ENCODE measurements at places on chromosomes 16 and 17.

- DNase-seq = no peak
Observed at GRCh38 chr16:29943846-29944799, 17.8 kb upstream of the TMEM219 start.

- no peak for DNase-seq
Observed at GRCh38 chr17:78534492-78535272, 42.5 kb downstream of the DNAH17 start.

- no peak for DNase-seq
Observed at GRCh38 chr16:64365448-64365931, 756.4 kb downstream of the CDH11 start.

DNA sequence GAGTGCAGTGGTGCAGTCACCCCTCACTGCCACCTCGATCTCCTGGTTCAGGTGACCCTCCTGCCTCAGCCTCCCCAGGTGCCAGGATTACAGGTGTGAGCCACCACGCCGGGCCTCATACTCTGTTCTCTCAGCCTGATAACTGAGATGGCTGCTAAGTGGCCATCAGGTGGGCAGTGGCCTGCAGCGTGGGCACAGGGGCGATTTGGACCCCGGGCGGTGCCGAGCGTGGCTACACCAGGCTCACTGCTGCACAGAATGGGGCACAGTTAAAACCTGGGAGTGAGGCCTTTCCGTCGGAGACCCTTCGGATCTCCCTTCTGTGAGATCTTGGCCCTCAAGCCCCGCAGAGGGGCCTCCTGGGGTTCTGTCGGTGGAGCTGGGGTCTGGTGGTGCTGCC lies 11.5 kb downstream of the CACNA1H start:
- no peak for DNase-seq

GRCh38 chr17:42000413-42001133 lies 16.7 kb downstream of the DNAJC7 start:
- no peak for DNase-seq

DNA sequence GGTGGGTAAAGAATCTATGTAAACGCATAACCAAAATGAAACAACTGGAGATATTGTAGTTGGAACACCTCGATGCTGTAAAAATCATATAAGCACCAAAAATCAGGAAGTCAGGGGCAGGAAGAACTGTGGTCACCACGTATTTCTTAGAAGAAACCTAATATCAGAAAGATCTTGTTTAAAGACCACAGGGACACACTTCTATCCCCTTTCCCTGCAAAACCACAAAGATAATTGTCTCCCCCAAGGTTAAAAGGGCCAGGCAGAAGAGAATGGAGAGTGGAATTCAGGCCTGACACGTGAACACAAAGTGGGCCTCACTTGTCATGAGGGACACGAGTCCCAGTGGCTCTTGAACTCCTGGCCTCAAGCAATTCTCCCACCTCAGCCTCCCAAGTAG lies 68.1 kb downstream of the GSG1L start:
- no peak for DNase-seq

DNA sequence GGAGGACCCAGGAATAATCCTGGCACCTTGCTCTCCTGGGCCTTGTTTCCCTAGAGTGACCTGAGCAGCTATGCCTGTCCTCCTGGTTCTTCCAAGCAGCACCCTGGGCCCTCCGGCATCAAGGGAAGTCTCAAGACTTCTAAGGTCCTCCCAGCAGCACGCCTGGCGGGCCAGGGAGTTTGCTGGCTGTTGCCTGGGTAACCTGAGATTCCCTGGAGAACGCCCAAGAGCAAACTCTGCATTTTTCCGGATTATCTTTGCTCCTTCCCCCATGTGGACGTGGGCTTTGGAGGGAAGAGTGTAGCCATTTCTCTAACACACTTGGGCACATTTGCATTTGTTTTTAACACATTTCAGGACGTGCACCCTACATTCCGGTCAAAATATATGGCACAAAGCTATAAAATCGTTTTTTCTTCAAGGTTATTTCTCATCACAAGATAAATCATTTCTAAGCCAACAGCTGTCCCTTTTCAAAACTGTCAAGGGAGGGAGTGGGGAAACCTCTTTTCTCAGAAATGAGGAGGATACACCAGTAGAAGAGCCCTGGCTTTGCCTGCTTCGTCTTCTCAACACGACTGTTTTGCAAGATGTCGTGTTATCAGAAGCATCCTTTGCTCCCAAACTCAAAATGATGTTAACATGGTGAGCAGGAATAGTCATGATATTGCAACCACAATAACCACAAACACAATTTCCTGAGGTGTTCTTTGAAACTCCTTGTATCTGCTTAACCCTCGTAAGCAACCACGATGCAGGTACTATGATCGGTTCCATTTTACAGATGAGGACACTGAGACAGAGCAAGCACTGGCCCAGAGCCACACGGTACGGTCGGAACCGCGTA lies 116.5 kb downstream of the ADCY9 start:
- DNase-seq = no peak

- no peak for DNase-seq
Observed at GRCh38 chr17:49439673-49440571, 25.2 kb upstream of the PHB1 start.

DNA sequence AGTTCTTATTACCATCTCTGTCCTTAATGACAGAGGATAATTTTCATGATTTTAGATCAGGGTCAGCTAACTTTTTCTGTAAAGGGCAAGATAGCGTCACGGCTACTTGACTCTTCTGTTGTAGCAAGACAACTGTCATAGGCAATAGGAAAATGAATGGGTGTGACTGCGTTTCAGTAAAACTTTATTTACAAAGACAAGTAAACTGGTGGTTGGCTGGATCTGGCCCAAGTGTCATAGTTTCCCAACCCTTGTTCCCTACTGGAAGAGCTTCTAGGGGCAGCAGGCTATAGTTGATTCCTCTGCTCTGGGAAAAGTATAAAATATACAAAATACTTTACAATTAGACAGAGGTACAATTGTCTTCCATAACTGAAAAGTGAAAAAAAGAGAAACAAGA lies 50.6 kb upstream of the VPS4A start:
- no peak for DNase-seq

GRCh38 chr17:1447052-1447451 lies 9.0 kb downstream of the CRK start:
- no peak for DNase-seq

- no peak for DNase-seq
Observed at GRCh38 chr16:16120382-16121184, 102.7 kb downstream of the ABCC6 start.

DNA sequence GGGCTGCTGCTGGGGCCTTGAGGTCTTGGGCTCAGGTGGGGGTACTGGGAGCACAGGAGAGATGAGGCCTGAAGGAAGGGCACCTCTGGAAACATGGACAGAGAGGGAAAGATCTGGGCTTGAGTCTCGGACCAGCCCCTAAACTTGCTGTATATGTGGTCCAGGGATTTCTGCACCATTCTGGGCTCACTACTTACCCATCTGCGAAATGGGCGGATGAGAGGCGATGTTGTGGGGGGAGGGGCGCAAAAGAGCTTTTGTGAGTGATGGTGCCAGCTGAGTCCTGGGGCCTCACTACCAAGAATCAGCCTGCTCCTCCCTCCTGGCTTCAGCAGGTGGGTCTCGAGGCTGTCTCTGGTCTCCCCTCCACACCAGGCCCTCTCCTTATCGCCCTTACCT lies 285 bp downstream of the C17orf99 start:
- DNase-seq = no peak

DNA sequence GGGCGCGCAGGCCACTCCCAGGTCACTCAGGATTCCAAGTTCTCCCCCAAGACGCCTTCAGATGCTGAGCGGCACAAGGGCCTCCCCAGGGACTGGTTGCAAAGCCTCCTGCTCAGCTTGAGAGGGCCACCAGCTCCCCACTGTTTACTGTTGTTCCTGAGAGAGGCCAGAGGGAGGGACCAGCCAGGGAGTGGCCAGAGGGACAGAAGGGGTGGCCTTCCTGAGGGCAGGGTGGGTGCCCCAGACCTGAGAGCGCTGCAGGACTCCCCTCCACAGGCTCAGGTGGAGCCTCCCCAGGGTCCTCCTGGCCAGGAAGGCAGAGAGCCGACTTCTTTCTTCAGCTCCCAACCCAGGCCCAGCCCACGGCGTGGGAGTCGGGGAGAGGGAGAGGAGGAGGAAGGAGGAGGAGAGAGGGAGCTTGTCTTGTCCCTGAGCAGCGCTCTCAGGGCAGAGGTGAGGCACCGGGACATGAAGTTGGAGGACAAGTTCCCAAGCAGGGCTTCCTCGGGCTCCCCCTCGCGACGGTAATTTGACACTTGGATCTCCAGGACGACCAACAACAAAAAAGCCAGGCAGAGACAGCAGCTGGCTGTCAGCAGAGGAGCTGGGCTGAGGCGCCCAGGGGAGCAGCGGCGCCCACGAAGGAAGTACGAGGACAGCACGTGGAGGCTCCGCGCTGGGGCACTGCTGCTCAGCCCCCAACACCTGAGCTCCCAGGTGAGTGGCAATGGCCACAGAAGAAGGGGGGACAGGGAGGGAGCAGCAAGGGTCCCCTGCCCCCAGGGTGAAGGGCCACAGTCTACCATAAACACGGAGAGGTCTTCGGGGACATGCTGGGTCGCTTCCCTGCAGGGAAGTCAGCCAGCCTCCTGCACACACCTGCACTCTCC lies 497 bp downstream of the SMIM5 start:
- peak; percentile 65 for DNase-seq

GRCh38 chr16:73447846-73448245 lies 399.9 kb upstream of the ZFHX3 start:
- no peak for DNase-seq

GRCh38 chr17:1709971-1710806 lies at the start of gene TLCD2:
TLCD2 (minus strand) TSS chr17:1710377; CDS start chr17:1710242, 135 bp downstream.
- no peak for DNase-seq

DNA sequence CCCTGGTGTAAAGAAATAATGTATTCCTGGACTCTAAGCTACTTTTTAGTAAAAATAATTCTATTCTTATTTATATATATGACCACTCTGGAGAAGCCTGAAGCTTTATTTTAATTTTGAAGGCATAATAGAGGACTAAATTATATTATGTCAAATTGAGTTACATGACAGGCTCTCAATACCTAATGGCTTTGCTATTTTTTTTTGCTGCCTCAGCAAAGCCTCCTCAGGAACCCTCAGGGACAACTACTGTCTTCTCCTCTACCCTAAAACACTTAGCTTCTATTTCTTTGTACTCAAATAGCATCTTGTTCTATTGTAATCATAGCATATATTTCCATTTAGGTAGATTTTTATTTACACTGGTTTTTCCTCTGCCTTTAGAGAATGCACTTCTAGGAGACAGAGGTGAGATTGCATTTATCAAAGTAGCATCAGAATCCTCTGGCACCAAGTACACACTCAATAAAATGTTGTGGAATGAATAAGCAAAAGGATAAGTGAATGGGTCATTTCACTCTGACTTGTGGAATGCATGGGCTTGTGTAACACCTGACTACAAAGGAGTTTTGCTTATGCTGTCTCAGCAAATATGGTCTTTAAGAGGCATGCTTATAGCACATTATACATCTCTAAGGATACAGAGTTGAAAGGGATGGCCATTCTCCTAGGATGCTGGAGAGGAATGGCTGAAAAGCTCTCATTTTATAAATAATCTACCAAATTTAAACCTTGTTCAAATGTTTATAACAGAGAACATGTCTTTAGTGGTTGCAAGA lies 605.2 kb downstream of the KCNJ2 start:
- no peak for DNase-seq

- DNase-seq = peak; percentile 25
Observed at GRCh38 chr16:14286368-14287230, 215.5 kb downstream of the MRTFB start.

- no peak for DNase-seq
Observed at GRCh38 chr16:49260956-49261530, 20.6 kb downstream of the CBLN1 start.

GRCh38 chr17:74798239-74798707 lies 22.1 kb upstream of the NAT9 start:
- no peak for DNase-seq

GRCh38 chr16:24991349-24991748 lies 23.8 kb downstream of the ARHGAP17 start:
- no peak for DNase-seq

- no peak for DNase-seq
Observed at GRCh38 chr16:11581678-11582077, 5.0 kb downstream of the LITAF start.

DNA sequence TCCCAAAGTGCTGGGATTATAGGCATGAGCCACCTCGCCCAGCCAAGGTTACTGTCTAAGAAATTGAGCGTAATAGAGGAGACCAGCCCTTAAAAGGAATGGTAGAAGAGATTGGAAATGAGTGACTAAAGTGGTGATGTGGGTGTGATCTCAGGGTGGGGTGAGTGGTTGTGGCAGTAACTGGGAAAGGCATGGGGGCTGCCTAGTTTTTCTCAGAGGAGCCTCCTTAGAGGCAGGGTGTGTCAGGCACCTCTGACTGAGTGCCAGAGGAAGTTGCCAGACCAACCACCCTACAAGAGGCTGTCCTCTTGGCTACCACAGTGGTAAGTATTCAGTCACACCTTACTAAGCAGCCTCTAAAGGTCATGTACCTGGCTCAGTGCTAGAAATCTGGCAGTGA lies 8.9 kb downstream of the DUS2 start:
- no peak for DNase-seq

- no peak for DNase-seq
Observed at GRCh38 chr17:5719976-5720375, 135.7 kb upstream of the NLRP1 start.

DNA sequence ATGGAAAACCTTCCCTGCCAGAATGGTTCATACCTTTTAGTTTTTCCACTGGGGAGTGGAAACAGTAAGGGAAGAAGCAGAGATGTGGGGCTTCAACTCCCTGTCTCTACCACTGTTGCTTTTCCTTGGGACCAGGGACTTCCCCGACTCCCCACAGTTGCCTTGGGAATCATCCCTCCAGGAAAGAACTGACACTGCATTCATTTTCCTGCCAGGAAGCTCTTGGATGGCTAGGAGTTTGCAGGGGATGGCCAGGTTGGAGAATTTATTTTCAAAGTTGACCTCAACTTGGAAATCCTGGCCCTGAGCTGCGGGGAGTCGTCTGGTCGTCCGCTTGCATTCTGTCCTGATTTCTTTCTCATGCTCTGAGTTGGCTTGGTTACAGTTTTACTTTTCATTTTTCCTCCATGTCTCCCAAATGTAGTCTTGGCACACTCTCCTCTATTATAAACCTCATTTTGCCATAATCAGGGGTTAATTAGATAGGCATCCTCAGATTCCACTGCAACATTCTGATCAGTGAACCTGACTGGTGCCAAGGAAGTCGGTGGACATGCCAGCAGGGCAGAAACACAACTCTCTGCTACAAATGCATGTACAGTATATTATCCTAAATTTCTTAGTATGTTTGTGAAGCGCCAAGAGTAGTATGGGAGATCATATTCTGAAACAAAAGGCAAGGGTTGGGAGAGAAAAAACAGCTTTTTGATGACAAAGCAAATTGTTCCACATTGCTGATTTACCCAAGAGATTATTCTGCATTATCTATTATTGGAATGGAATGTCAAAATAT lies 220.5 kb upstream of the XYLT1 start:
- DNase-seq = no peak

DNA sequence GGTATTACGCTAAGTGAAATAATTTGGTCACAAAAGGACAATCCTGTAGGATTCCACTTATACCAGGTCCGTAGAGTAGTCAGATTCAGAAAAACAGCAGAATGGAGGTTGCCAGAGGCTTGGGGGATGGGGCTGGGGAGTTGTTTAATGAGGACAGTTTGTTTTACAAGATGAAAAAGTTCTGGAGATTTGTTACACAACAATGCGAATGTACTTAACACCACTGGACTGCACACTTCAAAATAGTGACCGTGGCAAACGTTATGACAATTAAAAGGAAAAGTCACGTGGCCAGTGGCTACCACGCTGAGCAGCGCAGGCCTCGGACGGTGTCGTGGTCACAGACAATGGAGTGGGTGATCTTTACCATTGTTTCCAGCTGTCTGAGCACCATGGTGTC lies 338.1 kb downstream of the SEC14L1 start:
- no peak for DNase-seq

GRCh38 chr17:30346221-30346795 lies 12.5 kb upstream of the TMIGD1 start:
- no peak for DNase-seq

- DNase-seq = no peak
Observed at GRCh38 chr17:7713782-7714181, 3.8 kb upstream of the DNAH2 start.

All from stimulated activated CD4-positive, alpha-beta T cell treated with anti-CD3 and anti-CD28 coated beads, Interleukin-4, amount 100 ng/mL, for 1 hour (primary cell).